GF-D8 (cell line): ENCODE measurements at places on chromosomes 1 and 21.
A peak's percentile ranks its signal among the peaks of the same experiment; 100 is the strongest.

DNA sequence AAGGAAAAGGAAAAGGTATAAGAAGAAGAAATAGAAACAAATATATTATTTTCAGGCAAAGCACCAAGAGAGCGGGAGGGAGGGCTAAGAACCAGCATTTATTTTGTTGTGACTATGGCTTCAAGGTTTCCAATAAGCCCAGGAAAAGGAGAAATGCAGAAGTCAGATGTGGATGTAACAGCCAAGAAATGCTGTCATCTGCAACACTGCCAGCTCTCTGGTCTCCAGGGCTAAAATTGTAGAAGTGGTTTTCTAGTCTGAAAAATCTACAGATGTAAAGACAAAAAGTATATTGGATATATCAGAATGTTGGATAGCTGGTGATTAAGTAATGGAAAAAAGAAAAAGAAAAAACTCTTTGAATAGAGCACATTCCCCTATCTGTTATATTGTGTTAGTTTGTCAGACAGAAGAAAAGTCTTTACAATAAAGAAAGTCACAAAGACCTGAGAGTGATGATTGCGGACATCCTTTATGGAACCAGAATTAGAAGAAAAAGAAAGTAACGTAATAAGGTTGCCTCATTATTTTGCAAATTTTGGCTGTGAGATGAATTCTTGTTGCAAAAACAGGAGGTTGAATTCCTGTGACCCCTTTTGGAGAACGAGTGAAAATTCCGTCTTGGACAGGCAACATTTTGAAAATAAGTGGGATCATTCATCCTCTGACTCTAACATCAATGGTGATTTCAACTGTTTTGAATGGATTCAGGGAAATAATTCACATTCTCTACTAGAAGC, 938.1 kb downstream of the TTLL7 start:
- DNase-seq = no peak

- no peak for DNase-seq
Measured at GRCh38 chr1:96367791-96368190, 353.8 kb upstream of the PTBP2 start.

DNA sequence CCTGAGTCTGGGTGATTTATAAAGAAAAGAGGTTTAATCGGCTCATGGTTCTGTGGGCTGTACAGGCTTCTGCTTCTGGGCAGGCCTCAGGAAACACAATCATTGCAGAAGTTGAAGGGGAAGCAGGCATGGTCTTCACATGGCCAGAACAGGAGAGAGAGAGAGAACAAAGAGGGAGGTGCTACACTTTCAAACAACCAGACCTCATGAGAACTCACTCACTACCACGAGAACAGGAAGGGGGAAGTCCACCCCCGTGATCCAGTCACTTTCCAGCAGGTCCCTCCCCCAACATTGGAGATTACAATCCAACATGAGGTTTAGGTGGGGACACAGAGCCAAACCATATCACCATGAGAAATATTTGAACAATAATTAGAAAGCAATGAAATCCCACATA, 222.9 kb downstream of the FAM72C start:
- no peak for DNase-seq

GRCh38 chr21:43596616-43597015, 62.7 kb downstream of the HSF2BP start:
- no peak for DNase-seq

- DNase-seq = no peak
Measured at GRCh38 chr1:47558601-47559593, 121.1 kb downstream of the FOXD2 start.

- no peak for DNase-seq
Measured at GRCh38 chr1:4328402-4329071, 325.9 kb upstream of the AJAP1 start.

DNA sequence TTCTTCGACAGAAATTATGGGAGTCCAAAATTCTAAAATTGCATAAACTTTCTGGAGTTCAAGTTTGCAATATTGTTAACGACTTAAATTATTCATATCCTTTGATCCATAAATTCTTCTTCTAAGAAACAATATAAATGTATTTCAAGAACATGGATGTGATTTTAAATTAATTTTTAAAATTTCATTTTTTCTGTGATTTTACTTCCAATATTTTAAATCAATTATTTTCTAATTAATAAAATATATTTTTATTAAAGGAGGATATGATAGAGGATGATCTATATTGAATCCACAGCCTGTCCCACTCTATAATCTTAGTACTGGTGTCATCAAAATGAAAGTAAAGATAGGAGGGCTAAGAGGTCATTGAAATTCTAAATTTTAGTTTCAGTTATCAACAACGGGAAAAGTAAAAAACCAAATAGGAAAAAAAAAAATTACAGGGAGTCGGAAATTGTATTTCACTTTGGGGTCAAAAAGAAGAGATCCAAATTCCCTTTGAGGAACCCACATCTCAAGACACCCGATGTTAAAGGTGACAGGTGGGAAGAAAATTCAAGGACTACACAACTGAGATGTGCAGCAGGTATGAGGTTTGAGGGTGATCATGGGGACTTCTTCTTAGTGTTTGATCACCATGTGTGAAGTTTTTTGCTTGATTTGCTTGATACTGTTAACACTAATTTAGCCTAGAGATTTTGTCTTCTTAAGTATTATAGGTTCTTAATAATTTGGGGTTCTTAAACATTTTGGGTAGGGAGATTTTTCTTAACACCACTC, 154.8 kb upstream of the RGS18 start:
- DNase-seq = no peak

DNA sequence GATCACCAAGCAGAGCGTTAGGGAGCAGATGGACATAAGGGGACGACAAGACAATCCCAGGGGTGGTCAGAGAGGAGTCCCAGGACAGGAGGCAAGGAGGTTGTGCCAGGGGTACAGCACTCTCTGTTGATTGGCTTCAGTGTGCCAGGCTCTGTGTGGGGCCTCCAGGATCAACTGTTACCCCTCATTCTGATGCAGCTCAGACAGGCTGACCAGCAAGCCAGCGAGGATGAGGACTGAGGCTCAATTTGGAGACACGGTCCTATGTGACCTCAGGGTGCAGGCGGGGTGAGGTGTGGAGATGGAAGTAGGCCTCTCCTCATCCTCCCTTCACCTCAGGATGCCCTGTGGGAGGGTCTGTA, 4.0 kb downstream of the HYI start:
- no peak for DNase-seq

GRCh38 chr1:243910607-243911006, 60.6 kb upstream of the AKT3 start:
- DNase-seq = no peak

- DNase-seq = no peak
Measured at GRCh38 chr1:116569776-116570357, 959 bp downstream of the CD58 start.

GRCh38 chr1:116504308-116505156, 66.3 kb downstream of the CD58 start:
- DNase-seq = peak; percentile 98

- DNase-seq = no peak
Measured at GRCh38 chr1:118322331-118322730, 137.3 kb upstream of the SPAG17 start.

DNA sequence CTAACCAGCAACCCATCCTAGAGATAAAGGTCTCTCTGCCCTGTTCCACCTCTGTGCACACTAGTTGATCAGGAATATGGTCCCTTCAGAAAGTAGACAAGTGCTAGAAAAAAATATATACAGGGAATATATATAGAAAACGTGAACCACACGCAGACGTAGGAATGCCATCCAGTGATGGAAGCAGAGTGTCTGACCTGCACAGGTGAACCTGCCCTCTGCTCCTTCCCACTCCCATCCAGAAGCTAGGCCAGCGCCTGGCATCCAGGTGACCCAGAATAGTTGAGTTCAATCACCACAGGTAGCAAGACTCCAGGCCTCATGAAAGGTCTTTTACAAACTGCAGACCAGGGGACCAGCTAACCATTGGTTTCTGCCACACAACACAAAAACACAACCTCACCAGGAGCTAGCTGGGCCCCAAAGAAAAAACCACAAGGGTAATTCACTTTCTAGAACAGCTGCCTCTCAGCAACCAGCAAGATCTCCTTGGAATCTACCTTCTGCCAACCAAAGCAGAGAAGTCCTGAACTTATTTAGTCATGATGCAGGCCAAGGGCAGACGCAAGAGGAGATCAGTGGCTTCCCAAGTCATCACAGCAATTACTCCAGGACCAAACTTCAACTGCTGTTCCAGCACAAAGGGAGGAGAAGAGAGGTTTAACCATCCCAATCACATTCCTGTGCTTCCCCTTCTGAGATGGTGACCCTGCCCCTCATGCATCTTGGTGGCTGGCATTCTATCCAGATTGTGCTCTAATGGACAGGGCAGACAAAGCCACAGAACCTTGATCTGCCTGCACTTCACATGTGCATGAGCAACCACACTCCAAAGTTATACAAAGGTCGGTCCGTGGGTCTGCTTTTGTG, 53.0 kb downstream of the GPR161 start:
- no peak for DNase-seq

DNA sequence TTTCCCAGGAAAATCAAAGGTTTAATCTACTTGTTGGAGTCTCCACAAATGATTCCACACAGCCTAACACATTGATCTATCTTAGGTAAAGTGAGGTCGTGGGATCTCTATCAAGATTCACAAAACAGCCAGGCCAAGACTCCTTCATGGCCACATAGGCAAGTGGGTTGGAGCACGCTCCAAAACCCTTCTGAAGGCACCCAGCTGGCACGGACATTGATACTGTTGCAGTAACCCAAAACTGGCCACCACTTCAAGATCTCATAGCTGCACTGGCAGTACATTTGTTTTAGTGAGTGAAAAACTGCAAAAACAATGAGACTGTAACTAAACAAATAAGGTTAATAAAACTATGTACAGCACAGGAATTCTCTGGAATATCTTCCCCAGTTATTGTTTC, 61.9 kb downstream of the COLGALT2 start:
- DNase-seq = no peak

GRCh38 chr1:164748253-164748899, 189.4 kb downstream of the PBX1 start:
- DNase-seq = no peak

DNA sequence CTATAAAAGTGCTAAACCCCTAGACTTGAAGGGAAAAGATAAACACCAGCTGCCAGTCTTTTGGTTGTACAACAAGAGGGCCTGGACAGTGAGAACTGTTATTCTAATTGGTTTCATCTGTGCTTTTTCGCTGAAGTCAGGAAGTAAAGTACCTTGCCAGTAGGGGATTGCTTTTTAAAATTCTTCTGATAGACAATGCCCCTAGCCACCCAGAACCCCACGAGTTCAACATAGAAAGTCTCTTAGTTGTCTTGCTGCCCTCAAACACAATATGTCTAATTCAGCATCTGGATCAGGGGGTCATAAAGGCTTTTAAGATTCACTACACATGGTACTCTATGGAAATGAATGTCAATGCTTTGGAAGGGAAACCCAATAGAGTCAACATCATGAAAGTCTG, 289.2 kb downstream of the TBX15 start:
- DNase-seq = no peak

DNA sequence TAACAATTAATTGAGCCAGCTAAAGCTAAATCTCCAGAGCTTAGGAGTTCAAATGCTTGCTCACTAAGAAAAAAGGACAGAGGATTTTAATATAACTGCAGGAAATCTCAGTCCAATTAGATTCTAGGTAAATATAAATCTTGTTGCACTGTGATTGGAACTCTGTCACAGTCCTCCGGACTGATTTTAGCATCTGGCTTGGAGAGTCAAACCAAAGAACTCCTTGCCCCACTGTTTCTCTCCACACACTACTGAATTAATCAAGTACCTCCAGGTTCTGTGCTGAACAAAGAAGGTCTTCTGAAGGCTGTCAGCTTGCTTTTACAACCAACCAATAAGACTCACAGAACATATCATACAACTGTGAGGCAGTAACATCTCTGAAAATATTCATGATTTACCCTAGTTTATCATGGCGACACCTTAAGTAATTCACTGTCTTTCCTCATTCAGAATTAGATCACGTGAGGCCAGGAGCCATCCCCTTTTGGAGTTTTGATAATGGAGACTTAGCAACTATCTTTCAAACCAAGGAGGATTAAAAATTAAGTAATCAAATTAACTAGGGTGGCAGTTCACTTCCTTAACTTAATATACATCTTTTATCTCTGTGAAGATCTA, 176.0 kb downstream of the RERE start:
- no peak for DNase-seq

GRCh38 chr1:217647791-217648190, 16.6 kb downstream of the SPATA17 start:
- DNase-seq = no peak

DNA sequence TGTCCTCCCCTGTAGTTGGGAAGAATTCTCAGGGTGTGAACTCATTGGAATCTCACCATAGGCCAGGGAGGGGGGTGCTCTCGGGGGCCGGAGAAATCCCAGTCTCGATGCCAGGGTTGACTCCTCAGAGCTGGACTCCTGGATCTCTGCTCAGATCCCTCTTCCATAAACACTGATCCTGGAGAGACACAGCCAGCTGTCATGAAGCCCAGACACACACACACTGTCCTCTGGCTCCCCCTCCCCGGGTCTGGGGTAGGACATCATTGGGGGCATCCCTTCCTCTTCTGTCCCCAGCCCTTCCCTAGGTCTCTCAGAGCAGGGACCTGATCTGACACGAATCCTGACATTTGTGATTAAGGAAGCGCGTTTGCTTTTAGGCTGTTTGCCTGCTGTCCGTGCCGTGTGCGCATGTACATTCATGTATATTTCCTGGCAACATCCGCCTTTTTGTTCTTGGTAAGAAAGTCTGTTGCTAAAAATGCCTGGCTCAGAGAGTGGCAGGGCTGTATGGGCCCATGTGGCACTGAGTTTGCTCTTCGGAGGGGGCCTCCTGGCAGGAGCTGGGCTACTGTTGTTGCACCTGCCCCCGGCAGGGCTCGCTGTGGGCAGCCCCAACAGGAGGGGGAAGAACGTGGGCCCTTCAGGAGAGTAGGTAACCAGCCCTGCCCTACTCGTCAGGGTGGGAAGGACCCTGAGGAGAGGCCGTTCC, 45.4 kb upstream of the SELENON start:
- DNase-seq = no peak

DNA sequence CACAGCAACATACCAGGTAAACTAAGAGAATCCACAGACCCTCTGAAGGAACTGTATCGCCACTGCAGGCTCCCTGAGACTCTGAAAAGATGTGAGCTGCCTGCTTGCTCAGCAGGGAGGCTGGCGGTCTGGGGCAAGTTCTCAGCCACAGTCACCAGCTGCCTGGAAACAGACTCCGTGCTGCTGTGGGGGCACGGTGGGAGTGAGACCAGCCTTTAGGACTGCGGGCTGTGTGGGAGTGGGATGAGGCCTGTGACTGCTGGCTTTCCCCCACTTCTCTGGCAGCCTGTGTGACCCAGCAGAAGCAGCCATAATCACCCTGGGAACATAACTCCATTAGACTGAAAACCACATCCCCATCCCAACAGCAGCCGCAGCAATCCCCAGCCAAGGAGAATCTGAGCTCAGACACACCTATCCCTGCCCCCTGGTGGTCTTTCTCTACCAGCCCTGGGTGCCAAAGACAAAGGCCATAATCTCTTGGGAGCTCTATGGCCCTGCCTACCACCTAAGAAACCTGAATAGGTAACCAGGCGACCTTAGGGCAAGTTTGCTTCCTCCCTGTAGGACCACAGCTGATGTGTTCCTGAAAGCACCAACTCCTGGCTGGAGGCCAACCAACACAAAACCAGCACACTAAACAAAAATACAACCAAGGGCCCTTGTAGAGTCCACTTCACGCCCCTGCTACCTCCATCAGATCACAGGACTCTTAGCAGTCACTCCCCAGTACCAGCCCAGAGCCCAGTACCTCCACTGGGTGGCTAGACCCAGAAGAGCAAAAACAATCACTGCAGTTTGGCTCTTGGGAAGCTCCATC, 151.5 kb downstream of the SMYD3 start:
- no peak for DNase-seq
